RPMI7951 (cell line): ENCODE measurements at places on chromosomes 7 and 10. TPM values are rescaled to one million over a fixed set of nuclear protein-coding genes. Genes with fewer than 3 reads are reported as not detected.

GRCh38 chr10:64096941-64097340 is 575.7 kb downstream of the REEP3 start:
- DNase-seq, result no peak

DNA sequence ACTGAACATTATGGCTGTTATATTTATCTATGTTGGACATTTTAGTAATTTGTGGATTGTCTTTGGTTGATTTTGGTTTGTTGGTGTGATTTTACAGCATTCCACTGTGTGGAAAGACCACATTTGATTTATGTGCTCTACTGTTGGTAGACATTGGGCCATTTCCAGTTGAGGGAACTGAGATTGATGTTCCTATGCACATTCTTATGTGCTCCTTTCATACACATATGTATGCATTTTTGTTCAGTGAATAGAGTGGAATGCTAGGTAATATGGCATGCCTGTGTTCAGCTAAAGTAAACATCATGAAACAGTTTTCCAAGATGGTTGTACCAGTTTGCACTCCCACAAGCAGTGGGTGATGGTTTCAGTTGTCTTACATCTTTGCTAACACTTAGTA is 15.1 kb downstream of the CACNB2 start:
- DNase-seq, result no peak

DNA sequence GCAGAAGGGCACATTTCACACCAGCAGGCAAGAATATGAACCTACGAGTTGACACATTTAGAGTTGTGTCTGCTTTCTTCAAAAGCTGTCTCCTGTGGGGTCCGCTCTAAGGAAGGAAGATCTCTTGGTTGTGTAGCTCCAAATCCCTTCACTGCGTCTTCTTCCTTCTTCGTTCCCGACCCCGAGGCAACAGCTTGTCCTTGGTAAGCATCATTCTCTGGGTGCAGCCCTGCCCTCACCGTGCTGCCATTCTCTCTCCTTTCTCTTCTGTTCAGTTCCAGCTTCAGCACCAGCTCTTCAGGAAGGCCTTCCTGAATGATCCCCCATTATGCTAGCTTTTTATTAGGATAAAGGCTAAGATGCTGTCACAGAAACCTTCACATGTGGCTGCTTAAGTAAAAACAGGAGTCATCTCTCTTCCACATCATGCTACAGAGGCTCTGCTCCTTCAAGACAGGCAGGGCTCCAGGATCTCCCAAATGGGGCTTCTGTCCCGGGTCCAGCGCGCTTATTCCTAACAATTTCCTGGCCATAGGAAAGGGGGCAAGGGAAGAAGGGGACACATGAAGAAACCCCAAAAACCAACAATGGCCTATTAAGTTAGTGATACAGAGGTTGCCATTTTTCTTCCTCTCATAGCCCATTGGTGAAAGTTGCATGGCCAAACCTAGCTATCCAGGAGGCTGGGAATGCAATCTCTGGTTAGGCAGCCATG is 52.2 kb upstream of the SHH start:
- no peak for DNase-seq

GRCh38 chr10:43375401-43376020 is 4.1 kb downstream of the FXYD4 start:
- DNase-seq, result no peak

DNA sequence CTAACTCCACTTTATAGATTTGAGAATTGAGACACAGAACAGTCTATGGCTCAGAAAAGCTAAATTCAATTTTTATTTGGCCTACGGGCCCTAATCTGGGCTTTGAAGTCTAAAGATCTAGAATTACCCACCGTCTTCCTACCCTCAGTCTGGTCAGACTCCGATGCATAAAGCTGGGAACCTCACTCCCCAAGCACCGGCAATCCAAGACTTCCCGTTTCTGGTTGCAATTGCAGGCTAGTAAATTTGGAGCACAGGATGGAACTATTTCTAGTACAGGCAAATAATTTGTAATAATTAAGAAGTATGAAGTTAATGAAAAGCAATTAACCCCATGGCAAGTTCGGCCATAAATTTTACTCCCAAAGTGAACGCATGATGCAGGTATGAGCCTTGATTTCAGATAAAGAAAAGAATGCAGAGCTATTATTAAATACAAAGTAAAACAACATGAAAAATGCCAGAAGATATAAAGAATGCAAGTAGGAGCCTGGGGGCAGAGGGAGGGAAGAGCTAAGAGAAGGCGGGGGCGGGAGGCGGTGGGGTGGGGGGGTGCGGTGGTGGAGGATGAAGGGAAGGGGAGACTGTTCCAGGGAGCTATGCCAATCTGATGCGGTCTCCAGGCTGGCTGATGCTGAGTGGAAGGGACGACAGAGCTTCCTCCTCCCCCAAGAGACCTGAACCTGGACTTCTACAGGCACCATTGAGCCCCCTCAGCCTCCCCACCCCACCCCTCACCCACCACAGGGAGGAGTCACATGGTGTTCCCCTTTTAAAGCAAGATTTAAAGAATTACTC is 45.1 kb downstream of the BPGM start:
- DNase-seq, result peak; percentile 91

GRCh38 chr7:43754596-43754995 is 3.9 kb upstream of the BLVRA start:
- no peak for DNase-seq

GRCh38 chr10:130358981-130359650 is 222.9 kb downstream of the GLRX3 start:
- no peak for DNase-seq

DNA sequence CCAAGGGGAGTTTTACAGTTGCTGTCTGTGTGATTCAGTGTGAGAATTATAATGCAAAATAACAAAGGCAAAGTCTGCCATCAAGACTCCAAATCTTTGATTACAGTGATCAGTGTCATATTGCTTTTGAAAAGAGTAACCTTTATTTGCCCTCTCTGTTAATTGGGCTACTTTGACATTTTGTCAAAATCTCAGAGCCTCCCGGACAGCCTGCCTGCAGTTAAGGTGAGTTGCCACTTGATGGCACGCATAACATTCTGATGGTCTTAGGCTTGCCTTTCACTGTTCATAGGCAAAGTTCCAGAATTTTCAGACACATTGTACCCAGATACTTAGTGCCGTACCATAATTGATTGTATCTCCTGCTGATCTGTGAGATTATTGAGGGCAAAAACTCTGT is 253.5 kb downstream of the ABCA13 start:
- DNase-seq, result peak; percentile 33

GRCh38 chr10:59856104-59856503 is 50.3 kb downstream of the CCDC6 start:
- DNase-seq, result no peak

DNA sequence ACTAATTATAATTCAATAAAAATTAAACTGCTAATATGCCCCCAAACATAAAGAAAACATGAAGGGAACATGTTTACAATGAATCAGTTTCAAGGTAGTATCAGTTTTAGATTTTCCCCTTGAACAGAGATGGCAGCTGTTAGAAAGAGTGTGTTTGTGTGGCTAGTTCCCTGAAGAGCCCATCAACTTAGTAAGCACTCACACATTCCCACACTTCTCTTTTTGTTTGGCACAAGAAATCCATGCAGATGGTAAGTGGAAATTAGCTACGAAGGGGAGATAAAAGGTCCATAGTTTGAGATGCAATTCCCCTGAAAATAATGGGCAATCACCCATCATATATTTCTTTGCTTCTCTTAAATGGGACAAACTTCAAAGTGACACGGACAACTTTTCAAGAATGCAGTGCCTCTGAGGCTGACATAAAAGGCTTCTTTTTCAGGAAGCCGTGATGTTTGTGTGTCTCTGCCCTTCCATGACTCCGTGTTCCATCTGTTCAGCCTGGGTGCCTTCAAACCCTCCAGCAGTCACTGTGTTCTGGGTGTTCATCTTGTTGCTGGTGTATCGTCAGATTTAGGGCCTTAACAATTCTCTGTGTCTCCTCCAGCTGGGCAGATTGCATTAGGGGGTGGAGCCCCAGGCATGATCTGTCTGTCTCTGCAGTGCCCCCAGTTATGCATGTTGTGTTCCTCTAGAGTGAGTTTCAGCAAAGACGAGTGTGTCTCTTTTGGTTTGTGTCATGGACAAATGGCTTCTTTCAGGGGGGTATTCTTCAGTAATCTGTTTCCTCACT is 259.5 kb upstream of the NPY start:
- peak; percentile 26 for DNase-seq

GRCh38 chr10:86840498-86840897 is 84.1 kb downstream of the BMPR1A start:
- peak; percentile 39 for DNase-seq

- DNase-seq, result no peak
These were observed 61.4 kb downstream of the PLXDC2 start for GRCh38 chr10:19877466-19878255.

- no peak for DNase-seq
These were observed 174.1 kb upstream of the YAE1 start for GRCh38 chr7:39392151-39392550.

DNA sequence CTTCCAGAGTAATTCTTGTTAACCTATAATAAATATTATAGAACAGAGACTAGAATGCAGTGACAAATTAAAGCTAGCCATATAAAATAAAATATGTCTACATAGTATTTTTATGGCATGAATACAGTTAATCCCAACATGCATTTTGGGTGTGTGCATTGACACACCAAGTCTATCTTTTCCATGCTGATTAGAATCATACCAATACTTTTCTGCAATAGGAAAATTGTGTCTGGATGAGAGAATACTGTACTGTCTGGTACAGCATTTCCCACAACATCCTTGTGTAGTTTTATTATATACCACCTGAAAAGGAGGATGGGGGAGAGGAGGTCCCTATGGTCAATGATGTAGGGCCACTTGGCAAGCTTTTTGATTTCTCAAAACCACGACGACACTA is 100.3 kb downstream of the ARHGAP21 start:
- no peak for DNase-seq

DNA sequence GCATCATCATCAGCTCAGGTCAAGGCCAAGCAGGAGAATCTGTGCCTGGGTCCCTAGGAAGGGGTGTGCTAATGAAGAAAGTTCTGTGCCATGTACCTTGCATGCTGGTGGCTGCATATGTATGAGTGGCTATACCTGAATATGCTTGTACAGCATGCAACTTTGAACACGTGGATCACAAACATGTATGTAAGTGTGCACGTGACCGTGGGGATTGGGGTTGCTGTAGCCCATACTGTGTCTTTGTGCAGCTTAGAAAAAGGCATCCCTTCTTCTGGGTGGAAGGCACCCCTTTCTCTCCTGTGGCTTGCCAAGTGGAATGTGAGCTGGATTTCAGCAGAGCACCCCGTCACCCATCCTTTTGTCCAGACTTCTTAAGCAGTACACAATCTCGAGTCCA is 13.8 kb downstream of the EMX2 start:
- DNase-seq, result no peak

- no peak for DNase-seq
These were observed 6.7 kb upstream of the PAPOLB start for GRCh38 chr7:4868493-4868892.

DNA sequence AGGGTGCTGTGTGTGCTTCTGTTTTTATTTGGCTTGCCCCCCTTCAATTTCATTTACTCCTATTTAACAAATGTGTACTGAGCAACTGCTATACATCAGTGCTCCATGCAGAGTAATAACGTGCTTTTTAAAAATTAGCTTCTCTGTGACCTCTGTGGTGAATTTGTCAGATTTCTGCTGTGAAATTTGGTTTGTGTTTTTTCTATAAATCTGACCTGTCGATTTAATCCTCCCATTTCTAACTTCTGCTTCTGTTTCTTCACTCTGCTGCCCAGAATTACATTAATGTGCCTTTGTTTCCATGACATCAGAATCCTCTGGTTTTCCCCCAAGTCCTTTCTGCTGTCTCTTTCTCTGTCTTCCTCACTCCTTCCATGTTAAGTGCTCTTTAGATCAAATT is 123.8 kb upstream of the CACNA2D1 start:
- no peak for DNase-seq

DNA sequence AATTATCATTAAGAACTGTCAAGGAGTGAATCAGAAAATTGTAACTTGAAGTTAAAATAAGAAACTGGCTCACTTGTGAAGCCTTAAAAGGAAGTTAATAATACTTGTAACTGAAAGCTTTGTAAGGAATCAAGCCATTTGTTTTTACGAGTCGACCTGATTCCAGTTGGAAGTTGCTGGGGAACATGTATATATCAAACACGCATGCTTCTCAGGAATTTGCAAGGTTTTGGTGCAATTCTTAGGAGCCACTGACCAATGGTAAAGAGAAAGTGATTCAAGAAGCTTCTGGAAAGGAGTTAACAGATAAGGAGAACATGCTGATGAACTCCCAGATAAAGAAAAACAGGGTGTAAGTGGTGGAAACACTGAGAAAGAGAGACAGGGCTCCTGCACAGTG is 56.4 kb downstream of the ETV1 start:
- DNase-seq, result no peak

GRCh38 chr10:125265579-125265955 is 105.2 kb upstream of the CTBP2 start:
- no peak for DNase-seq

DNA sequence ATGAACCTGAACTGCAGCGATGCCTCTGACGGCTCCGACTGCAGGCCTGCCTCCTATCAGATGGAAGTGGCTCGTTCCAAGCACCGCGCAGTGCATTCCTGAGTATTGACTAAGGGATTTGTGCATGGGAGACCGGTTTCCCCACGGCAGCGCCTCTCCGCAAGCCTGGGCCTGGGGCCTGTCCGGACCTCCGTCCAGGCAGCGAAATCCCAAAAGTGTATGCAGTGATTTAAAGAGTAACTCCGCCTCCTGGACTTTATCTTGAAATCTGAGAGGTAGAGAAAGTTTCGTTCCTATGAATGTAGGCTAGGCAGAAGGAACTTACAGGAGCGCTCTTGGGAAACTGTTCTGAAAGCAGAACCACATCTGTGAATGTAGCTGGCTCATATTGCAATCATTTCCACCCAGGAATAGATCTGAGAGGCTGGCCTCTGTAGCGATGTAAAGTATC is 106.2 kb upstream of the CELF2 start:
- DNase-seq, result no peak

DNA sequence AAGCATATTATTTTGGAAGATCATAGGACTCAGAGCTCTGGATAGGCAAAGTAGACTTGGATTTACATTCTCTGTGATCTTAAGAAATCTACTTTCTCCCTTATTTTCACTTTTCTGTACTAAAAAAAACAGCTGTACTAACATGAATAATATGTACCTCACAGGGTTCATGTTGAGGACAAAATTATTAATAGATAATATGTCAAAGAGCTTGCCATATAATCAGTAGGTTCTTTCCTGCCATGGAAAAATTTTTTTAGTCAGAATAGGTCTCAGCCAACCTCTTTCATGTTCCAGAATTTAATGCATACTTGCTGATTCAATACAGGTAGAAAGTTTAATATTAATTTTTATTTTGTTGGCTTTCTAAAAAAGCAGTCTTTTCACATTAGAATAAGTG is 780.3 kb upstream of the C7orf33 start:
- no peak for DNase-seq

MINDY4 gene
- total RNA-seq, result 26.4 and 27.0 TPM in 2 replicates

FAM20C gene
- 256 and 312 TPM in 2 replicates for total RNA-seq

VPS41 gene
- 27.2 and 47.6 TPM in 2 replicates for total RNA-seq

IFIT2 gene
- 5.8 and 6.0 TPM in 2 replicates for total RNA-seq

CYP2E1 gene
- not detected in 2 replicates for total RNA-seq

SPAM1 gene
- total RNA-seq, result not detected in 2 replicates

HOXA3 gene
- total RNA-seq, result 0.98 and 4.7 TPM in 2 replicates

GBF1 gene
- 23.9 and 31.0 TPM in 2 replicates for total RNA-seq

TFEC gene
- total RNA-seq, result under 0.01 TPM in 1 of 2 replicates, not detected in the other

NME8 gene
- total RNA-seq, result not detected in 2 replicates

FAM180A gene
- 4.8 and 6.4 TPM in 2 replicates for total RNA-seq

SRGN gene
- 333 and 345 TPM in 2 replicates for total RNA-seq

NAPEPLD gene
- 5.8 and 7.2 TPM in 2 replicates for total RNA-seq

HPS1 gene
- 11.5 and 12.3 TPM in 2 replicates for total RNA-seq
